ENCODE measurements at places on chromosomes 4 and X.
A peak's percentile ranks its signal among the peaks of the same experiment; 100 is the strongest.

DNA sequence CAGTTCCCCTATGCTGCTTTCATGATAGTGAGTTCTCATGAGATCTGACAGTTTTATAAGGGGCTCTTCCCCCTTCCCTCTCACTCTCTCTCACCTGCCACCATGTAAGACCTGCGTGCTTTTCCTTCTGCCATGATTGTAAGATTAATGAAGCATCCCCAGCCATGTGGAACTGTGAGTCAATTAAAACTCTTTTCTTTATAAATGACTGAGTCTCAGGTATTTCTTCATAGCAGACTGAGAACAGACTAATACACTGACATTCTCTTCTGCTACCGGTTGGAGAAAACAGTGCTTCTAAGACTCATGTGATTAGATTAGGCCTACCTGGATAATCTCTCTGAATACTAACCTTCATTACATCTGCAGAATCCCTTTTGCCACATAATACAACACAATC lies 45.4 kb upstream of the TRPC5OS start:
- no peak for DNase-seq

GRCh38 chr4:148017801-148018200 lies 285.9 kb downstream of the ARHGAP10 start:
- no peak for DNase-seq

- peak; percentile 72 for DNase-seq
Observed at GRCh38 chr4:140109737-140110136, 44.2 kb downstream of the MAML3 start.

DNA sequence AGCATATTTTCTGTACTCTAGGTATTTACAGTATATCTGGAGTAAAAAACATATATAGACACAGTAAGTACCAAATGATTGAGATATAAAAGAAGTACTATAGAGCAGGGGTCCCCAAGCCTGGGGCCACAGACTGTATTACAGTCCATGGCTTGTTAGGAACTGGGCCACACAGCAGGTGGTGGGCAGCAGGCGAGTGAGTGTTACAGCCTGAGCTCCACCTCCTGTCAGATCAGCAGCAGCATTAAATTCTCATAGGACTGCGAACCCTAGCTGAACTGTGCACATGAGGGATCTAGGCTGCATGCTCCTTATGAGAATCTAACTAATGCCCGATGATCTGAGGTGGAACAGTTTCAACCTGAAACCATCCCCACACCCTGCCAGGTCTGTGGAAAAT lies 300.7 kb downstream of the NR3C2 start:
- peak; percentile 48 for DNase-seq
